ENCODE measurements at places on chromosomes 2 and 18. TPM values are rescaled to one million over a fixed set of nuclear protein-coding genes. Genes with fewer than 3 reads are reported as not detected.

- peak; percentile 95 for DNase-seq
These were observed at the start of gene MC5R for GRCh38 chr18:13823707-13824395. MC5R (plus strand) TSS chr18:13824149; CDS start chr18:13825766, 1,617 bp downstream.

DNA sequence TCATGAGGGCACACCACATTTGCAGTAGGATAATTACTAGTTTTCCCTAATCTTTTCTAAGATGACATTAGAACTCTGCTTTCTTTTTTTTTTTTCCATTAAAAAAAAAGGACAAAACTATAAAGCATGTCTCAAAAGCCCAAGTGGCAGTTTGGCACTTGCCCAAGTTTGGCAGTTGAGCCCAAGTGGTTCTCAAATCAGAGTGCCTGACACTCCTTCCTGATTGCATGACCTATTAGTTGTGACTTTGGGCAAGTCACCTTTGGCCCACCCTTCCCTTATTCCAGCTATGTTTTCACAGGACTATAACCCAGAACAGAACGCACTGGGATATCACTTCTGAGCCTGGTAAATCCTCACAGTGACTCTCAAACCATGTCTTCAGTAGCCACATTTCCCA lies 273.0 kb downstream of the CCDC85A start:
- no peak for DNase-seq

DNA sequence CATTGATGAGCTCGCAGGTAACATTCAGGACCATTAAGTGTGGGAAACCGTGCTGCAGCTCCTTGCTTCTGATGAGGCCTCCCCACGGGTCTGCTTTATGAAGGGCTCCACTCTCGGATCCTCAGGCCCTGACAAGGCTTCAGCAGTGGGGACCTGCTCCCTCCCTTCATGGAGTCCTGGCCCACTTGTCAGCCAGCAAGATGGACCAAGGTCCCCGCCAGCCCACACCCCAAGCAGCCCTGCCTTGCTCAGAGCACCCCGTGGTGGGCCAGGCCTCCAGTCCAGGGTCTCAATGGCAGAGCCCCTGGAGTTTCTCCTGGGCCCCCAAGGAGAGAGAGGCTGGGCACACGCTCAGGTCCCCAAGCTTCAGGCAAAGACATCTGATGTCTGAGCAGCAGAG lies 41.5 kb downstream of the CROCC2 start:
- peak; percentile 37 for DNase-seq

DCC gene
- total RNA-seq = 1.4 TPM

All from H1 (cell line).